ENCODE measurements at places on chromosomes 2 and 18.

DNA sequence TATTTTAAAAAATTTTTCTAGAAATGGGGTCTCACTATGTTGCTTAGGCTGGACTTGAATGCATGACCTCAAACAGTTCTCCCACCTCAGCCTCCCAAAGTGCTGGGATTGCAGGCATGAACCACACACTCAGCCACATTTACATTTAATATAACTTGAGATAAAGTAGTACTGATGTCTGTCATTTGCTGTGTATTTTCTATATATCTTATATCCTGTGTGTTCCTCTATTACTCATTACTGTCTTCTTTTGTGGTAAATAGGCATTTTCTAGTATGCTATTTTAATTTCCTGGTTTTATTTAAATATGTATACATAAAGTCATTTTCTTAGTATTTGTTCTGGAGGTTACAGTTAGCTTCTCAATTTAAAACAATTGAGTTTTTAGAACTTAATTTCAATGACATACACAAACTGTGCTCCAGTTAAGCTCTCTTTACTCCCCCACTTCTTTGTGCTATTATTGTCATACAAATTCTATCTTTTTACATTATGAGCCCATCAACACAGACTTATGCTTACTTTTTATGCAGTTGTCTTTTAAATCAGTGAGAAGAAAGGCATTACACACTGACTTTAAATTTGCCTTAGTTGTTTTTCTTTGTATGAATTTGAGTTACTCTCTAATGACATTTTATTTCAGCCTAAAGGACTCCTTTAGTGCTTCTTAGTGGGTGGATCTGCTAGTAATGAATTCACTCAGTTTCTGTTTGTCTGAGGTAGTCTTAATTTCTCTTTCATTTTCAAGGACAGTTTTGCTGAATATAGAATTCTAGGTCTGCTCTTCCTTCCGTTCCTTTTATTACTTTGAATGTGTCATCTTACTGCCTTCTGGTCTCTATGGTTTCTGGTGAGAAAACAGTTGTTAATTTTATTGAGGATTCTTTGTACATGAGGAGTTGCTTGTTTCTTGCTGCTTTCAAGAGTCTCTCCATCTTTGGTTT, 6.2 kb upstream of the INPP4A start:
- no peak for DNase-seq

DNA sequence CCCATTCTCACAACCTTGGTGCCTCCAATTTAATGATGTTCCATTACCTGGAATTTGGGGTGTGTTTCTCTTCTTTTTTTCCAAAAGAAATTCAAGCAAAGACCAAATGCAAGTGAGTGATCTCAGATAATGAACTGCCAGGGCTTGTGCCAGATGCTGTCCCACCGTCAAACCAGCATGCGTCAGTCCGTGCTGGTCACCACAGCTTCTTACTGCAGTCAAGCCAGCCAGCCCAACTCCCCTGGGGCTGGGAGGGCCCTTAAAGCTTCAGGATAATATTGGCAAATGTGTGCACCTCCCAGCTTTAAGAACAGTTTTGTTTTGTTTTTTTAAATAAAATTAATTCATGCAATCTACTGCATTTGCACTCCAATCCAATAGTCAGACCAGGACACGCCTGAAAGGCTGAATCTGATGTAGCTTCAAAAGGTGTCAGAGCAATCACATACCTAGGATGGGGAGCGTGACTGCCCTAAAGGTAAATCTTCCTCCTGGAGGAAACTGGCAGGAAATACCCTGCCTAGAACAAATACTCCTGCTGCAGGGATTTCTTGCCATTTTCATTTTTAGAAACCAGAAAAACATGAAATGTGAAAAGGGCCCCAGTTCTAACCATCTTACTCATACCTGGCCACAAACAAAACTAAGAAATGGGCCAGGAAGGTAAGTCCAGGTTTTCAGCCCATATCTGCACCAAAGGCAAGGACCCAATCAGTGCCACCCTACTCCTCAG, 26.8 kb upstream of the SP3 start:
- no peak for DNase-seq

DNA sequence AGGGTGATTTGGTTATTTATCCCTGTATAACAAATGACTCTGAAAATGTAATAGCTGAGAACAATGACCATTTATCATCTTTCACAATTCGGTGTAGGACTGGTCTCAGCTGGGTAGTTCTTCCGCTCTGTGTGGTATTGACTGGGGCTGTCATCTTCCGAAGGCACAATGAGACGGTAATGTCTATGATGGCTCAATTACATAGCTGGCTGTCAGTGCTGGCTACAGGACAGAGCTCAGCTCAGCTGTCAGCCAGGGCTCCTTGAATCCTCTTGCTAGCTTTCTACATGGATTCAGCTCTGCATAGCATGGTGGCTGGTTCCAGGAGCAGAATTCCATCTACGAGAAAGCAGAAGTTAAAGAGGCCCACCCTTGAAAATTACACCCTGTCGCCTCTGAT, 483.8 kb downstream of the TDRD15 start:
- no peak for DNase-seq

GRCh38 chr2:197383825-197384224, 51.0 kb downstream of the SF3B1 start:
- DNase-seq, result no peak

DNA sequence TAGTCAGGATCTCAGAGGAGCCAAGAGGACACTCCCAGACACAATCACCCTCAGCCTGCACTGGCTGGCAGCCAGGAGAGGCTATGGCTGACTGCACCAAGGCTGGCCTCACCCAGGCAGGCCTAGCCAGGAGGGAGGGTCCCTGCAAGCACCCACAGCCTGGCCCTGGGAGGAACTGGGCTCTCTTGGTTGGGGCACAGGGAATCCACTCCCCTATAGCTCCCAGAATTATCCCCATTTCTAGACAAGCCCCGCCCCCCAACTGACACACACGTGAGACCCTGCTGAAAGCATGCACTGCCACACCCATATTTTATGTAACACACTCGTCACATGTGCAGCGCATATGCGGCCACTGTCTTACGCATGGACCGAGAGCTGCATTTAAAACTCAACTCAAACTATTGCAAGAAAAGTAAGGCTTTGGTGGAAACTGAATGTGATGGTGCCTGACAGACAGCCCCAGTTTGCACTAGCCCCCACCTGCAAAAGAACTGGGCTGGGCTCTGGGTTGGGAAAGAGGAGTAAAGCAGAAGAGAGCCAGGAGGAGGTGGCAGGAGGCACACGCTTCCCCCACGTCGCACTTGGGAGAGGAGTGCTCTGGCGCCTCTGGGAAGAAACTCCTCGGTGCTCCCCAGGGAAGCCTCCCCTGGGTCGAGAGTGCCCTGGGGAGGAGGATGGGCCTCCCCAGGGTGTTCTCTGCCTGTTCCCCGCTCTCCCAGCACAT, 28.9 kb upstream of the ARHGEF4 start:
- no peak for DNase-seq

DNA sequence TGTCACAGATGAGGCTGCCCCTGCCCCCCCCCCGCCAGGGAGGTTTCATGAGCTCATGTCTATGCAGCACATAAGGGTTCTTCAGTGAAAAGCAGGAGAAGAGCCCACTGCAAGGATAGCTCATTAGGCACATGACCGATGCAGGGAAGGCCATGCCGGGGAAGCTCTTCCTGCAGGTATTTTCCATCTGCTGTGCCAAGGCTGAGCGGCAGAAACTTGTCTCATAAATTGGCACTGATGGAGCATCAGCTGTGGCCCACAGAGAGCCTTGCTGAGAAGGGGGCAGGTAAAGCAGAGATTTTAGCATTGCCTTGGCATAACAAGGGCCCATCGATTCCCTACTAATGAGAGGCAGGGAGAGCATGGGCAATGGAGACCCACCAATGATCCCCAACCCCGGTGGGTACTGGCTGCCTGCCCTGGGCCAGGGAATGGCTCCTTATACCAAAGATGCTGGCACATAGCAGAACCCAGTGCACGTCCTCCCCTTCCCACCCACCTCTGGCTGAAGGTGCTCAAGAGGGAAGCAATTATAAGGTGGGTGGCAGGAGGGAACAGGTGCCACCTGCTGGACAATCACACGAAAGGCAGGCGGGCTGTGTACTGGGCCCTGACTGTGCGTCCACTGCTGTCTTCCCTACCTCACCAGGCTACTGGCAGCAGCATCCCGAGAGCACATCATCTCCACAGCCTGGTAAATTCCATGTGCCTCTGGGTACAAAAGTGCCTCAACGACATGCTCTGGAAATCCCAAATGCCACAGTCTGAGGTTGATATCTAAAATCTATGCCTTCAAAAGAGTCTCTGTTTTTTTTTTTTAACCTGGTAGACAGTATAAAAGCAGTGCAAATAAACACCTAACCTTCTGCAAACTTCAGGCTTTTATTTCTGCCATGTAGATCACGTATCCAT, 41.4 kb downstream of the STEAP3 start:
- no peak for DNase-seq

- no peak for DNase-seq
Observed at GRCh38 chr2:200596774-200597570, 11.2 kb downstream of the AOX1 start.

DNA sequence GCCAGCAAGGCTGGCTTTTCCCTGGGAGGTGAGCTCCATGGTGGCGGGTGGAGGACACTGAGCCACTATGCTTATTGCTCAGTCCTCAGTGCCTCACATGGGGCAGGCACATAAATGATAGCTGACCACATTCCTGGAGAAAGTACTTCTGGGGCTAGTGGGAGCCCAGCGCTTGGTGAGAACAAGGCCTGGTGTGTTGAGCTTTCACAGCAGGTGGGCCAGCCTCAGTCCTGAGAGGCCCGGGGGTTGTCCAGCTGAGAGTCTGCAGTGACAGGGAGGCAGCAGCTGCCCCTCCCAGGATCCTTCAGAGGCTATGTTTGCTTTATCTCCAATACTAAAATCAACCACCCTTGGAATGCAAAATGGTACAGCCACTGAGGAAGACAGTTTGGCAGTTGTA, 217.7 kb downstream of the ZBTB7C start:
- DNase-seq, result no peak

DNA sequence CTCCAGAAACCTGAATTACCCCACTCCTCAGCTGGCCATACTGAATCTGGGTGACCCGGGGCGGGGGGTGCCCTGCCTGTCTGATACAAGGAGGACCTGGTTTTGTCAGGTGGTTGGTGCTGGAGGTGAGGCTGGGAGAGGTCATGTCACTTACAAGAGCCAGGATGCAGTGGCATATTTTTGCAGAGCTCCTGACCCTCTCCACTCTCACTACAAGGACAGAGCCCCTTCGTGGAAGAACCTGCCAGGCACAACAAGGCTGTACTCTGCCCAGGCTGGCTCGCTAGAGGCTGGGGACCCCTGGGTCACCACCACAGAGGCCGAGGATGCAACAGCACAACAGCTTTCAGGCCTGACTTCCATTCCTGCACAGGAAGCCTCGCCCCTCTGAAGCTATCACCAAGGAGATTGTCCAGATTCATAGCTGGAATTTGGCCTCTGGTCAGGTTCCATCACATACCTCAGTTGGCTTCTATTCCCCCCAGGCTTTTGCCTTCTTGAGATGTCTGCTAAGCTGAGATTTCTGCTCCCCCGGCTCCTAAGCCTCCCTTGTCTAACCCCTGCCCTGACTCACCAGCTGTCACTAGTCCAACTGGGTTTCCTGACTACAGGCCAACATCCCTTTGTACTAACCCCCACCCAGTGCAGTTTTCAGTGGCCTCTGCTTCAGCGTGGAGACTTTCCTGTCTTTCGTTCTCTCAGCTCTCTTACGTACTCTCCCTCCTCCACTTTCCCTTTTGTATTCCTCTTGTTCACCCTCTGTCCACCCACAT, 132.5 kb upstream of the EPAS1 start:
- DNase-seq, result no peak

Measured in stimulated activated CD4-positive, alpha-beta T cell treated with anti-CD3 and anti-CD28 coated beads, Interleukin-1b, Interleukin-23, amount 100 ng/mL, for 1 hour (primary cell).